Stimulated activated effector memory CD8-positive, alpha-beta T cell treated with anti-CD3 and anti-CD28 coated beads, Interleukin-12 subunit alpha, Interleukin-12 subunit beta, amount 100 ng/mL, for 72 hours (primary cell): ENCODE measurements at places on chromosomes 3 and 15.

GRCh38 chr3:152309535-152310307 lies 41.0 kb downstream of the MBNL1 start:
- no peak for DNase-seq

- no peak for DNase-seq
These were observed 76.6 kb downstream of the SLC25A26 start for GRCh38 chr3:66297260-66297873.

- no peak for DNase-seq
These were observed 102.2 kb downstream of the HHLA2 start for GRCh38 chr3:108398510-108398909.

DNA sequence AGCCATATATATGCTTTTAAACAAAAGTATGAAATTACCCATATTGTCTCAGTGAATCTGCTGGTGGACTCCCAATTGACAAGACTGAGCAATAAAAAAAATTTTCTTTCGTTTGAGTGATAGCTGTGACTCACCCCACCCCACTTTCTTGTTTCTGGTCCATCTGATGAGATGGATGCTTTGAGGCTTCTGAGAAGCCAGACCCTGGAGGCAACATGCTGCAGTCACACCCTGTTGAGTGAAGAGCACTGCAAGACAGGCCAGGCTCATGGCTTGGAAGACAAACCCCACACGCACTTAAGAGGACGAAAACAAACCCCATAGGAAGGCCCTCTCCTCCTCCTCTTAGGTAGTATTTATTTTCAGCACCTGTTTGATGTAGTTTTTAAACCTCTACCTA lies 276.0 kb upstream of the TTC14 start:
- no peak for DNase-seq

DNA sequence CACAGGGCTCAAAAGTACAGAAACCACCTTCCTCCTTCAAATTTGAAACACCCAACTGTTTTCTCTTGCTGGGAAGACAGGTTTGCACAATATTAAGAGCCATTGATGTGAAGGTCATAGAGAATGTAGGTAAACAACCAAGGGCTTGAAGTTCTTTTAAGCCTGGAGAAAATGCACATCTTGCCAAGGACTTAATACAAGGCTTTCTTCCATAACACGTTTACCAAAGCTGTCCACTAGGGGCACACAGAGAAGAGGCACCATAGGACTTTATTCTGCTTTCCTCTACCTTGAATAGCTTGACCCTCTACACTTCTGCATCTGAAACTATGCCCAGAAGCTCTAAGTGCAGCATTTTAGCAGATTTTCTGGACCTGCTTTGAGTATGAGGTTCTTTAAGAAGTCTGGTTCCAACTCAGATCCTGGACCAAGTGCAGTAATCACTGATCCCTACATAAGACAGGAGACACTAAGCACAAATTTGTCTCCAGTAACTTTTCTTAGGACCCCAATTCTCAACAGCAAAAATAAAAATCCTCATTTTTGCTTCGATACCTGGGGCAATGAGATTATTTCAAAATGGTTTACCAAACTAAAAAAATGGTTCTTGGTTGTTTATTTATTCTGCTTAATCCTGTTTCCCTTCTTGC lies 138.0 kb downstream of the FBN1 start:
- DNase-seq, result no peak

DNA sequence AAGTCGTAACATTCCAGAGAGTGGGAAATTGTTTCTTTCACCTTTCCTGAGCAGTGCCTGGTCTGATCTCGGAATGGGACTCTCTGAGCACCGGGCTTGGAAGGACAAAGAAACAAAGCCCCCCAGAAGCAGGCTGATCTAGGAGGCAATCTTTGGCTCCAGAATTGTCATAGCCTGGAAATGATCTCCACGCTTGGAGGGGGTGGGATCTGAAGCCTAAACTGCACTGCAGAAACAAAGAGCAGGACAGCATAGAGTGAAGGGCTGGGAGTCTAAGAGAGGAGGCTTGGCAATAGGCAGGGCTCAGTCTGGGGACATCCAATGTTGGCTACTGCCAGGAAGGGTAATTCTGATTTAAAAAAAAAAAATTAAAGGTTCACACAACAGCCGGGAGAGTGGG lies 1.9 kb downstream of the CRABP1 start:
- DNase-seq, result no peak

- DNase-seq, result no peak
These were observed 24.3 kb upstream of the GP5 start for GRCh38 chr3:194423317-194423716.

GRCh38 chr15:59292442-59293151 lies 80.1 kb downstream of the MYO1E start:
- no peak for DNase-seq

DNA sequence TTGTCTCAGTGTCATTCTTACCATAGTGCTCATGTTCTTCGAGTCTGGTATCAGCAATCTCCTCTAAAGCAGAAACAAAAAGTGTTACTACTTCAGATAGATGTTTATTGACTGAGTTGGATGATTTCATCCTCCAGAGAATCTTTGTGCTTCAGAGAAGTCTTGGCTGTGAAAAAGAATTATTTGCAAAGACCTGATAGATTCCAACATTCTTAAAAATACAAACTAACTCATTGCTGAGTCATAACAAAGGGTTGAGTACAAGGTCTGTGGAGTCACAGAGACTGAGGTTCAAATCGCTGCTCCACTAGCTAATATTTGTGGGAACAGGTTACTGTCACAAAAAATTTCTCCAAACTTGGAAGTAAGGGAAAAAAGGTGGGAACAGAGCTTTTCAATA lies 9.0 kb upstream of the STRIT1 start:
- no peak for DNase-seq

GRCh38 chr15:91965501-91966193 lies 112.1 kb downstream of the SLCO3A1 start:
- no peak for DNase-seq

GRCh38 chr3:124907957-124908356 lies 20.8 kb upstream of the ITGB5 start:
- no peak for DNase-seq

DNA sequence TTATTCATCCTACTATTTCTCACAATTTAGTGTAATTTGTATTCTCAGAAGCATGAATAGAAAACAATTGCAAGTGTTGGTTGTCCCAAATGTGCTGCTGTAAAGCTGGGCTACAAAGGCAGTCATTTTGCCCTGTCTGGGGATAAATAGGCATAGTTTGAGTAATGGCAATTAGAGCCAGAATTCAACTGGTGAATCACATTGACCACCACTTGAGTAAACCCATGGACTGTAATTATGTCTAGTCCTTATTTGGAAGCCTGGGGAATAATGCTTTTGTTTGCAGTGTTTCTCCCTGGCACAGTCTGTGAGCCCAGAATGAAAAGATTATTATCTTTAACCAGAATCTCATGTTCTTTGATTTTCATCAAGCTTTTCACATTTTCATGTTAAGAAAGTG lies 30.5 kb upstream of the CHL1 start:
- no peak for DNase-seq

- DNase-seq, result no peak
These were observed 125.1 kb downstream of the TIGIT start for GRCh38 chr3:114418724-114419543.

GRCh38 chr15:66555685-66556084 lies 10.1 kb downstream of the LCTL start:
- no peak for DNase-seq

DNA sequence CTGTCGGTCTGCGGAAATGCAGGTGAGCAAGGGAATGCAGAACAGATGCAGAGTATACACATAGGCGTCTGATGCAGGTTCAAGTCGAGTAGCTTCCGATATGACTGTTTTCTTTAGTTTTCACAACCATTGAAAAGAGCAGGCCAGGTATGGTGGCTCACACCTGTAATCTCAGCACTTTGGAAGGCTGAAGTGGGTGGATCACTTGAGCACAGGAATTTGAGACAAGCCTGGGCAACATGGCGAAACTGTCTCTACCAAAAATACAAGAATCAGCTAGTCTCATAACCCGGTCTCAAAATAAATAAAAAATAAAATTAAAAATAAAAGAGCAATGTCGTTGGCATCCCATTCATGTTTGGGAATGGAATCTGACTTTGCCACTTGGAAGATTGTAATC lies 101.5 kb downstream of the PTPRG start:
- DNase-seq, result no peak

- DNase-seq, result no peak
These were observed 74.4 kb downstream of the CD200 start for GRCh38 chr3:112407214-112407887.

DNA sequence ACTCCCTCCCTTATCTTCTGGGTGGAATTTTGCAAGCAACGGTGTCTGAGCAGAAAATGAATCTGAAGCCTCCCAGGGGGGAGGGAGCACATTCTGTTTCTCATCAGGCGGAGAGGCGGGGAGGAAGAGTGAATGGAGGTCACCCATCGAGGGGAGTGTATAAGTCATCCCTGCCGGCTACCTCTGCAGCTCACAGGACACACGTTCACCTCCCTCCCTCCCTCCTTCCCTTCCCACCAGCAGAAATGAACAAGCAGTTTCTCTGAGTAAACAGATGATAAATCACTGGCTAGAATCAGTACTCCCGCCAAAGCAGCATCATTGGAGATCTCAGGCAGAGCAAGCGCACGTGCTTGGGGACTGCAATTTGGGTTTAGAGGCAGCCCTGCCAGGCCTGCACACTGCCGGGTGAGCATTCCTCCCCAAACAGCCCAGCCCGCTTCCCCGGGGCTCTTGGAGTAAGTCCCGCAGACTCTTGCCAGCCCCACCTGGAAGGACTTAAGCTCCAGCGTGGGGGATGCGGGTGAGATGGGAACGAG lies 38.3 kb downstream of the CPN2 start:
- no peak for DNase-seq

DNA sequence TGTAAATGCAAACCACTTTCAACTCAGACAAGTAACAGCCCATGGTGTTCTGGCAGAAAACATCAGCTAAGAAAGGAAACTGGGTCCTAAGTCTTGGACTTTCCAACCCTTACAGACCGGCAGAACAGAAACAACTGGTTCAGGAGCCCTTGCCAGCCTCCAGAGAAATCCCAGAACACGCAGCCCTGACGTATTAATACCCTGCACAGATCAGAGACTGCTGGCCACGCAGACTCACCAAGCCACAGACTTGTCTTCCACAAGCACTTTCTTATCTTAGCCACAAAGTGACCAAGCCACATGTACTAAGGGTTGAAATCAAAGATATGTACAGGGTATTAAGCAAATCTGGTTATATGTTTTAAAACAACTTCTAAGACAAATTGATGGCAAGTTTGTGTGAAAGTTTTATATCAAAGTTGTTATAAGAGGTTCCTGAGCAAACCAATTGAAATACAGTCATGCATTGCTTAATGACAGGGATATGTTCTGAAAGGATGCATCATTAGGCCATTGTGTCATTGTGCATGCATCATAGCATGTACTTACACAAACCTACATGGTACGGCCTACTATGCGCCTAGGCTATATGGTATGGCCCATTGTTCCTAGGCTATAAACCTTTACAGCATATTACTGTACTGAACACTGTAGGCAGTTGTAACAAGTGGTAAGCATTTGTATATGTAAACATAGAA lies 36.8 kb downstream of the BTD start:
- no peak for DNase-seq

- peak; percentile 15 for DNase-seq
These were observed 612 bp downstream of the APPL1 start for GRCh38 chr3:57227930-57228751.

DNA sequence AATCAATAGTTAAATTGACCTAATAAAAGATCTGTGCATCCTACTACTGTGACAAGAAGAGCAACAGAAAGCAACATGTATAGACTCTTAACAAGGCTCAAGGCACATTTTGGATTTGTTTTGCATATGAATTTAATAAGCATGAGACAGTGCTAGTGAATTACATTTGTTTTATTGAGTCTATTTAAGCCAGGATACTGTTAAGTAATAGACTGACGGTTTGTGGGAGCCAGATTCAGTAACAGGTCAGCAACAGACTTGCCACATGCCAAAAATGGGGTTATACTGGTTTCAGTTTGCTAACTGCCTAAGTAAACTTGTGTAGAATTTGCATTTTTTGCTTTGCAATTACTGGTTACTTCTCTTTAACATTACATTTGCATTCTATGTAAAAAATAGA lies 54.0 kb downstream of the MBNL1 start:
- no peak for DNase-seq

- no peak for DNase-seq
These were observed 55.5 kb upstream of the FSTL1 start for GRCh38 chr3:120506076-120506827.

GRCh38 chr3:39346785-39347585 lies 17.5 kb downstream of the CCR8 start:
- no peak for DNase-seq

- DNase-seq, result no peak
These were observed 170.0 kb downstream of the TMEM108 start for GRCh38 chr3:133208184-133208583.

DNA sequence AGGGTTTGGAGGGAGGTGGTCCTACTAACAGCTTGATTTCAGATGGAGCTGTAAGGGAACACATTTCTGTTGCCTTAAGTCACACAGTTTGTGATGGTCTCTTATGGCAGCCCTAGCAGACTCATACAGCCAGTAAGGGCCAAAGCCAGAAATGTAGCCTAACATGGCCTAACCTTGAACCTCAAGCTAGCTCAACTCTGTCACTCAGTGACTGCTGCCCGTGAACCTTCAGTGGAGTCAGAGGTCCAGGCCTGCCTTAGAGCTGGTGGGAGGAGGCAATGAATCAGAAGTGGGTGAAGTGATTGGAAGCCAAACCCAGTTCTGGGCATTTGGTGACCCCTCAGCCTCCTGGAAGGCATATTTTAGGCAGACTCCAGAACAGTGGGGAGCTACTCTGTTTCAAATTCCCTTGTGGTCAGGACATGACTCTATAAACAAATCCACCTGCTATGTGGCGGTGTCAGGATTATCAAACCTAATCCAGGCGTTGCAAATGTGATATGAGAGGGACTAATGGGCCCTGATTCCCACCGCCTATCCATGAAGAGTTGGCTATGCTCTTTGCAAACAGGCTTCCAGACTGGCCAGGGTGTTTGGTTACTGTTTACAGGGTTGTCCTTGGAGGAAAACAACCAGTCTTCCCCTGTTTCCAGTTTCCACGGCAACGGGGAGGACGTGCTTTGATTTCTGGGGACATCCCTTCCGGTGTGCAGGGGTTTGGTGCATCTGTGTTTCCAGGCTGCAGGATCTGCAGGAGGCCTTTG lies 105.9 kb upstream of the AGBL1 start:
- no peak for DNase-seq

DNA sequence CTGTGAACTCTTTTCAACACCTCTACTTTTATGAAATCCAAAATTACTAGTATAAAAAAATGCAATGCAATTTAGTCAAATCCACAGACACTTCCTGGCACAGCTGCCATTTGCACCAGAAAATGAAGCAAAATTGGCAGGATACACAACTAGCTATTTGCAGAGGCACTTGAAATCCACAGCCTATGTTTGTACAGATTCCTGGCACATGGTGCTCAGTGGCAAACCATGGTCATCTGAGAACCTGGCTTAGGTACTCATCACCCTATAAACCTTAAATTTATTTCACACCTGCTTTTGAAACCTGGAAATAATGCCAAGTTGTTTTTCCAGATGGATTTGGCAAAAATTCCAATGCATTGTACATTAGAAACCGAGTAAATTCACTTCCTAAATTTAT lies 20.2 kb upstream of the PPM1L start:
- DNase-seq, result no peak
